ENCODE measurements at places on chromosomes 16 and 17.

- no peak for DNase-seq
Observed at GRCh38 chr17:74875155-74875976, 2.6 kb upstream of the FDXR start.

GRCh38 chr16:80899809-80900592, 95.6 kb upstream of the CDYL2 start:
- DNase-seq = no peak

GRCh38 chr17:47733674-47734410, 806 bp downstream of the TBX21 start:
- no peak for DNase-seq

GRCh38 chr16:1338119-1338730, 4.8 kb downstream of the BAIAP3 start:
- DNase-seq = no peak

- no peak for DNase-seq
Observed at GRCh38 chr16:87674419-87674818, 72.1 kb downstream of the JPH3 start.

GRCh38 chr16:675884-676564, 553 bp downstream of the RHBDL1 start:
- DNase-seq = no peak

GRCh38 chr16:88798073-88798472, 5.5 kb upstream of the CDT1 start:
- DNase-seq = no peak

GRCh38 chr16:4208341-4208751, 33.5 kb downstream of the SRL start:
- DNase-seq = no peak

DNA sequence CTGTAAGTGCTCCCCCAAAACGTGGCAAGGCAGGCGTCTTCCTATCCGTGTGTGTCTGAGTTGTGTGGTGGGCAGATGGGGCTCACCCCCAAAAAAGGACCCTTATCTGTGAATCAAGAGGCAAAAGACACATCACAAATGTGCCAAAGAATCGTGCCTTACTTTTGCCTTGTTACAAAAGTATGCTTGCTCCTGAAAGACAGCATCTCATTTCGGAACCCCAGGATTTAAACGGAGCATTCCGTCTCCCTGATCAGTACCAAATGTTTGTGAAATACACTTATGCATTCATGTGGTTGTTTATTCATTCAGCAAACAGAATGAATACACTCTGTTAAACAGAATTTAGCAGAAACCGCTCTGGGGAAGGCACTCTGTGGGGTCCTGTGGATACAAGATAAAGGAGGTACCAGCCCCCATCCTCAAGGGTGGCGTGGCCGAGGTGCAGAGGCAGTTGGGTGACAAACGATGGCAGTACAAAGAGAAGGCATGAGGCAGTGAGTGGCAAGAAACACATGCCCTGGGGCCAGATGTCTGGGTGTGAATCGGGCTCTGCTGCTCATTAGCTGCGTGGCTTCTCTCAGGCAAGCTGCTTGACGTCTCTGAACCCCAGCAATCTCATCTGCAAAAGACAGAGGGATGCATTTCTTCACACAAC, 654 bp downstream of the WFDC1 start:
- DNase-seq = no peak
